ENCODE measurements at places on chromosomes 7 and 10. TPM values are rescaled to one million over a fixed set of nuclear protein-coding genes. Genes with fewer than 3 reads are reported as not detected.

ACHE gene
- total RNA-seq: 0.40 TPM

LRRC4 gene
- total RNA-seq: not detected

BLNK gene
- 5.8 TPM for total RNA-seq

DYDC2 gene
- not detected for total RNA-seq

- DNase-seq: no peak
Observed at GRCh38 chr7:27359181-27360125, 116.9 kb downstream of the EVX1 start.

GRCh38 chr7:129285111-129285510 is 60.3 kb downstream of the AHCYL2 start:
- no peak for DNase-seq

GRCh38 chr10:90148116-90148855 is 446.9 kb downstream of the KIF20B start:
- peak; percentile 78 for DNase-seq

DNA sequence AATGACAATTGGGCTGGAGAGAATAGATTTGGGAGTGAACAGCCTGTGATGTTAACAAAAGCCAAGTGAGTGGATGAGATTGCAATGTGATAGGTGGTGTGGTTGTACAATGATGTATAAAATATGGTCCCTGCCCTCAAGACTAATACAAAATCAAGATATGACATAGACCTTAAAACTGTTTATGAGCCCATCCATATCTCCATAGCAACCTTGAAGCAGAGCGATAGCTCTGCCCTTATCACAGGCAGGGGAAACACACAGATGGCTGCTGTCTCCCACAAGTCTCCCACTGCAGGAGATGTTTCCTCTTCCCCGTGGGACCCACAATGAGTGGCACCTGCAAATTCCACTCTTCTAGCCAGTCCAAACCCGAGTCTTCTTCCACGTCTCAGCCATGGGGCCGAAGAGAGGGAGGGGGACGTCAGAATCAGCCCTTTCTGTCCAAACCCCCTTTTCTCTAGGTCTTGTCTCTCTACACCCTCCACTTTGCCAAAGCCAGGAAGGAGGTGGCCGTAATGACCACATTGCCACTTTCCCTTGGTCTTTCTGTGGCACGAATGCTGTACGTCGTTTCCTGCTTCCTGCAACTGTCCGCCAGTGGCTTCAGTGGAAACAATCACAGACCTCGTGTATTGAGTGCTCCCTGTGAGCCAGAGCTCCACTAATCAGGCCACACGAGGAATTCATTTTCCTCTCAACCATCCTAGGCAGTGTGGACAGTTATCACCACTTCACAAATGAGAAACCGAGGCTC is 7.5 kb upstream of the TBXAS1 start:
- no peak for DNase-seq

- no peak for DNase-seq
Observed at GRCh38 chr10:100747456-100748230, 2.3 kb downstream of the PAX2 start.

DNA sequence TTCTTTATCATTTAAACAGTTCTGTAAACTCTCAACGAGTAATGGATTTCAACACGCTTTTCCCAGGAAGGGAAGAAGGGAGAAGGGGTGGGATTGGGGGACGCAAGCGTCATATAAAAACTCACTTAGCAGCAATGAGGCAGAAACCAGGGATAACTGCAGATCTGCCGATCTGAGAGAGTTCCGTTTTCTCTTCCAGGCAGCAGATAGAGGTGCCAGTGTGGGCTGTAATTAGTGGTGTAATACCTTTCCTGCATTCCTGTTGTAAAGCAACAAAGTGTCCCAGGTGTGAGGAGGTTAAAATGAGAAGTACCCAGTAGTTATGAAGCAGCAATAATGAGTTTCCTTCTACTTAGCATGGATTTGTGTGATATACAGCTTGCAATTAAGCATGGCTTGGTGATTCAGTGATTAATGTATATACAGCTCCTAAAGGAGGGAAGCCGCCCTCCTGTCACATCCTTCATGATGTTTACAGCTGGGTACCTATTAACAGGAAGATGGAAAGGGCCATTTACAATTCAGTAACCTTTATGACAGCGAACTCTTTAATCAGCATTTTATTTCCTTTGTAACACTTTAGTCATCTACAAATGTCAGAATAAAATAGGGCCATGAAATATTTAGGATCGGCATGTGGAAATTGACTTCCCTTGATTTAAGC is 271.9 kb downstream of the LRMDA start:
- DNase-seq: no peak

DNA sequence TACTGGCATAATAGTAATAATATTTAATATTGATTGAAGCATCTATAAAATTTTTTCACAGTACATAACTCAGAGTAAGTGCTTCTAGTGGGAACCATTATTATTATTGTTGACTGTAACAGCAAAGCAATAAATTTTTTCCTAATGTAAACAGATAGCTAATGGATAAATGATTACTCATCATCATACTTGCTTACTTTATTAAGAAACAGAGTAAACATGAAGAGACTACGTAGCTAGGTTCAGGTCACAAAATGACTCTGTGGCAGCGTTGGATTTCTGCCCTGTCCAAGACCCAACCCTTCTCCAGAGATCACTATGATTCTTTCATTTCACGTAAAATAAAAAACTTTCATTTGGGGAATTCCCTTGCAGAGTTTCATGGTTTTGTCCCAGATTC is 8.3 kb upstream of the ABCB5 start:
- no peak for DNase-seq

DNA sequence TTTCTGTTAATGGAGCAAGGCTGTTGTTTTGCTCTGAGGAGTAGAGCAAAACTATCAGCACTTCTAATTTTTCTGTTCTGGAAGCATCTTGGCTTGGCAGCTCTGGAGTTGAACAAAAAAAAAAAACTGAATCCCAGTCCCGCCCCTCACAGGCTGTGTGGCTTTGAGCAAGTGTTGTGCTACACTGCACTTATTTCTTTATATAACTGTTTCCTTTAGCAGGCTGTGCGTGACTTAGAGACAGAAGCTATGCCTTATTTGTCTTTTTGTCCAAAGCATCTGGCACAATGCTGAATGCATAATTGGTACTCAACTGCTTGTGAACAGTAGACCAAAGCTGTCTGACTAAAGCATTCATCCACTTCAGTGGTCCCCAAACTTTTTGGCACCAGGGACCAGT is 96.1 kb downstream of the AMPH start:
- no peak for DNase-seq

- DNase-seq: no peak
Observed at GRCh38 chr7:34558022-34558421, 100.0 kb upstream of the NPSR1 start.

- no peak for DNase-seq
Observed at GRCh38 chr7:140209866-140210609, 33.3 kb upstream of the KDM7A start.

DNA sequence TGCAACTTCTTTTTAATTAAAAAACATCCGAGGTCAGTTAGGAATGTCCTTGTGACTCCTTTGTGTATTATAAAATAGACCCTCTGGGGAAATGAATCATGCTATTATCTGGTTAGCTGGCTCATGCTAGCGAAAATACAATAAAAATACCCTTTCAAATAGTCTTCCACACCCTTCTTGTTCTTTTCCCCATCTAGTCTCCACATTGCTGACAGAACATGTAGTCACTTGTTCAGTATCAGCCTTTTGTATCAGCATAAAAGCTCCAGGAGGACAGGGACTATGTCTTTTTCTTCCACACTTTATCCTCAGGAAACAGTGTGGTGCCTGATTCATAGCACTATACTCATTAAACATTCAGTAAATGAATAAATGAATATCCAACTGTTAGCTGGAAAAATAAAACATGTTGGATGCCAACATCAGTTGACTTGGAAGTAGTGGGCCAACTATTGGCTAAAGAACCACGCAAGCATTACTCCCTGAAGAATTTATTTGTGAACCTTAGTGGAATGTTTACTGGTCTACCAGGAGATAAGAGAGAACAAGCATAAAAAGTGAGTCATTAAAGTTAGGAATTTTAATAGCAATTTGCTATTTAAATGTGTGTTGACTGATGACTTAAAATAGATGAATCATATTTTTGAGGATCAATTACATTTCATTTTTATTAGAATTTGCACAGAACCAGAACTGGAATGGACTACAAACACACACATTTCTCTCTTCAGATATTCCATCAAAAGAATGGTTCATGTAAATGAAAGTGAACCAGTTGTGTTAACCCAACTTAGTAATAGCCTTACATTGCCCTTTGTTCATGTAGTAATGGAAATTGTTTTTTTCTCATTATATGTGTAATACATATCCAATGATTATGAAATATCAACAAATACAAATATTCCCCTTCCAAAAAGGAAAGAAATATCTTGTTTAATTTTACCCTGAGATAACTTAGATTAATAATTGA is 129.6 kb downstream of the DKK1 start:
- peak; percentile 98 for DNase-seq

DNA sequence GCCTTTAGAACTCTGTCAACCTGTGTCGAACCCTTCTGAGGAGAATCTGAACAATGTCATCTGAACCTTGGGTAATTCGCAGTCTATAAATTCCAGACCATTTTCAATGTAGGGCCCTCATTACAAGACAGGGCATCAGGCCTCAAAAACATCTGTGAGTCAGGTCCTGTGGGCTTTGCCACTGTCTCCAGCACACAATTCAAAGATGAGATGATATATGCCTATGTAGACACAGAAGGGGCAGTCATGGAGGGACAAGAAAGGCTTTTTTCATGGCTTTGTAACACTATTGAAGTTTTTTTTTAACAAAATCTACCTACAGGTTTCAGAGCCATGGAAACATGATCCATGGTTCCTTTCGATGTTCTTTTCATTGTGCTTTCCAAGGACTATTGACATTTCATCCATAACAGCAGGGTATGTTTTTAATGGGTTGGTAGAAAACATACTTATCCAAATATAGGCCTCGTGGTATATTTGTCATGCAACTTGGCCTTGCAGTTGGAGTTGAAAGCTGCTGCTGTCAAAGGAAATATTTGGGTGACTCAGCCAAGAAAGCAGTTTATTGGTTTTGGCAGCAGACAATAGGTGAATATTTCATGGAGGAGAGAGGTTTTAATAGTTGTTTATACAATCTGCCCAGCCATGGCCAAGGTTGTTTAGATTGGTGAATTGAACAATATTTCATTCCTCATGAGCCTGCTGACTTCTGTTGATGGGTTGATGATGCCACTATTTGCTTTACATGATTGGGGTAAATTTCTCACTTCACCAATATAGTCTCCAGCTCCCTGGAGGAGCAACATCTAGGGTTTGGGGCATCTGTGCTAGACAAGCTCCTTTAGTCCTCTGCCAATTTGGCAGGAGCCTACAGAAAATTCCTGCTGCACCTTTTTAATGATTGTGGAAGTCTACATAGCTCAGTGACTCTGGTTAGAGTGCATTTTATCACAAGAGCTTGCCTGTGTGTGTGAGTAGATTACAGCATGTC is 158.4 kb upstream of the TMEM72 start:
- peak; percentile 69 for DNase-seq

- DNase-seq: no peak
Observed at GRCh38 chr10:27680006-27680557, 65.5 kb downstream of the MKX start.

DNA sequence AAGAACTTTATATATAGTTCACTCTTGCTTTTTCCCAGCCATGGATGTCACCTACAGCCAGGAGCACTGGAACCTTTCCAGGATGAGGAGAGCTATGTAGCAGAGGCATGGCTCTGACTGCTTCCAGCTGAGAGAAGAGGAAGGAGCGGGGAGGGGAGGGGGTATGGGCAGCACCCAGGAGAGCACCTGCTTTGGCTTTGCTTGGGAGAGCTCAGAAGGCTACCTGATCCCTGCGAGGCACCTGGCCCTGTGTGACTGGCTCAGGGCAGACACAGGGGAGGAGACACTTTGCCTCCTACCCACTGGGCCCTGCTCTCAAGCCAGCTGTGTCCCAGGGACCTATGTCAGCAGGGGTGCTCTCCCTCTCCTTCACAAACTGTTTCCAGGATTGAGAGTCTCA is 67.1 kb downstream of the HK1 start:
- DNase-seq: no peak

GRCh38 chr10:26090762-26091161 is 125.8 kb upstream of the GAD2 start:
- DNase-seq: no peak

GRCh38 chr7:9149499-9150082 is 716.2 kb downstream of the NXPH1 start:
- peak; percentile 3 for DNase-seq

GRCh38 chr10:69406816-69407580 is 9.7 kb downstream of the TACR2 start:
- no peak for DNase-seq

DNA sequence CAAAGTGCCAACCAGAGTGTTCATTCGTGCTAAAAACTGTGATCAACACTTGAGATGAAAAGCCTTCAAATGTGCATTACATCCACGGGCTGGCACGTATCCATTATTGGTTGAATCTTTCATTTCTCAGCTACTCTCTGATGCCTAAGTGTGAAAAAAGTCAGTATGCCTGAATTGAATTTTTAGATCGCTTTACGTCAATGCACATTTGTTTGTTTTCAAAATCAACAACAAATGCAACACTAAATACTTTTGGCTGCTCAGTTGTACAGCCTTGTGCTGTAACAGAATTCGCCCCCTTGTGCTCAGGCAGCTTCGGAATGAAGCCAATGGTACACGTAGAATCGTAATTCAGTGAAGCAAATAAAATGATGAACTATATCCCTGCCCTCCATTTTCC is 446.5 kb upstream of the NRP1 start:
- DNase-seq: no peak

GRCh38 chr10:3014968-3015367 is 52.4 kb upstream of the PFKP start:
- DNase-seq: peak; percentile 21

GRCh38 chr7:121879544-121879943 is 6.6 kb downstream of the PTPRZ1 start:
- DNase-seq: no peak

DNA sequence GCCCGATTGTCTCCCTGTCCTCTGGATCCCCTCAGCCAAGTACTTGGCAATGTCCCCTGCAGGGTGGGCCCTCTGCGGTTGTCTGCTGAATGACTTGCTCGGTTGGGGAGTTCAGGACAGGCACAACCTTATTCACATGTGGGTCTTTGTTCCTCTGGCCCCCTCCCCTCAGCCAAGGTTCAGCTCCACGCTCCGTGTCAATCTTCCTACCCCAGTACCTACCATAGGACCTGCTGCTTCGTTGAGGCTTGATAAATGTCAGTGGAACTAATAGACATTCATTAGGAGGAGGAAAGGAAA is 7.1 kb downstream of the CPA5 start:
- DNase-seq: no peak
